ENCODE measurements at places on chromosomes 11 and 22.

DNA sequence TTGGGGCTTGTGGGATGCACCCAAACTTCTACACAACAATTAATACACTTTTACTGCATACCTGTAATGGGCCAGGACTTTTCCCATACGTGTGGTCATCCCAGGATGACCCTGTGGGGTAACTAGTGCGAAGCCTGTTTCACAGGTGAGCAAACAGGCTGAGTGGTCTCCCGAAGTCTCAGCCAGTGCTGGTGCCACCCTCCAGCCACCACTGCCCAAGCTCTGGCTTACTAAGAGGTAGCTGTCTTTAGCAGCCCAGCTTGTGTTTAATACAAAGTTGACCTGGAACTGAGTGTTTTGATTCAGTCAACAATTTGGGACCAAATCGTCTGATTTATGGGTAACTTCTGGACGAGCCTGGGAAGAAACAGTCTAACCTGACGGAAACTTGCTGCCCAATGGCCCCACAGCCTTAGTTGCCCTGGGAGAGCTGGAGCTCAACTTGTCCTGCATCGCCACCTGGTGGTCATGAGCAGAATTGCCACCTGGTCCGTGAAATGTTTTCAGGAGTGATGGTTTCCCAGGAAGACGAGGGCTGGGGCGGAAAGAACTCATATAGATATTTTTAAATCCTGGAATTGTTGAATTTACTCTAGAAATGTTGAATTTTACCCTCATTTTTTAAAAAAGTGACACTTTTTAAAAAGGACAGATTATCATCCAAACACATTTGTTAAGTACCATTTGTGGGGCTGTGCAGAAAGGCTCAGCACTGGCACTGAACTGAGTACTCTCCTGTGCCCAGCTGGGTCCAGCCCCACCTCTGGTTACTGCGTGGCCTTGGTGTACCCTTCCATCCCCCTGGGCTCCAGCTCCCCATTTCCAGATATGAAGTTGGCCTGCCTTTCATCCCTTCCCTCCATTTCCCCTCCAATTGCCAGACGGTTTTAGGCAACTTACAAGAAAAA, 95.5 kb upstream of the PARVA start:
- DNase-seq, result peak; percentile 64

- DNase-seq, result no peak
These were observed 108.2 kb upstream of the ARHGAP42 start for GRCh38 chr11:100578831-100579311.

GRCh38 chr11:79439886-79440570, 802 bp downstream of the TENM4 start:
- peak; percentile 25 for DNase-seq

DNA sequence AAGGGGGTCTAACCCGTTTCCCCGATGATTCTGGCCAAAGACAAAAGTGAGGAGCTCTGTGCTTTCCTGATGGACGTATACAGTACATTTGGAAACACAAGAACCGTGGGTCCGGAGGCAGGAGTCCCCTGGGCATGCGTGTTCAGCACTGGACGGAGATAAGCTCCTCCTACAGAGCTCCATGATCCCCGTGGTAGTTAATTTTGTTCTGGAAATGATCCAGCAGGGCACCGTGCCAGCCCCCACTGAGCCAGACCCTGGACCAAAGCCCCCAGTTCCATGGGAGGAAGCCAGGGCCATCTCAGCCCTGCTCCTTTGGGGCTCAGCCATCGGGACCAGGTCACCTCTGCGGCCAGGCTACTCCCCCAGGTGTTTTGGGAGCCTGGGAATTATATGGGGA, 83.3 kb downstream of the TRMU start:
- no peak for DNase-seq

- DNase-seq, result no peak
These were observed 85.7 kb downstream of the TBC1D22A start for GRCh38 chr22:46848197-46848596.

GRCh38 chr22:36319595-36320497, 66.9 kb downstream of the APOL1 start:
- no peak for DNase-seq

DNA sequence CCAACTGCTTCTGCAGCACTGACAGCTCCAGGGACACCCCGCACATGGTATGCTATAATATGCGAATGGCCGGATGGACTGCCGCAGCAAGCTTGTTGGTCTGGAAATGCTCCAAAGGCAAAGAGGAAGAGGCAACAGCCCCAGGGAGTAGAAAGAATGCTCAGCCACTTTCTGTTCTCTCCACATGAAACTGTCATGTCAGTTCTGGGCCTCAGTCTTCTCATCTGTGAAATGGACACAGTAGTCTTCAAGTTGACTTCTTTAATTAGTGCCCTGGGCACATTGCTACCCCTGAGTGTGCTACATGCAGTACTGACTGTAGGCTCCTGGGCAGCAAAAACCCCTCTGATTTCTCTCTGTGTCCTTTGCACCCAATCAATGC, 19.9 kb downstream of the IL10RA start:
- DNase-seq, result no peak

DNA sequence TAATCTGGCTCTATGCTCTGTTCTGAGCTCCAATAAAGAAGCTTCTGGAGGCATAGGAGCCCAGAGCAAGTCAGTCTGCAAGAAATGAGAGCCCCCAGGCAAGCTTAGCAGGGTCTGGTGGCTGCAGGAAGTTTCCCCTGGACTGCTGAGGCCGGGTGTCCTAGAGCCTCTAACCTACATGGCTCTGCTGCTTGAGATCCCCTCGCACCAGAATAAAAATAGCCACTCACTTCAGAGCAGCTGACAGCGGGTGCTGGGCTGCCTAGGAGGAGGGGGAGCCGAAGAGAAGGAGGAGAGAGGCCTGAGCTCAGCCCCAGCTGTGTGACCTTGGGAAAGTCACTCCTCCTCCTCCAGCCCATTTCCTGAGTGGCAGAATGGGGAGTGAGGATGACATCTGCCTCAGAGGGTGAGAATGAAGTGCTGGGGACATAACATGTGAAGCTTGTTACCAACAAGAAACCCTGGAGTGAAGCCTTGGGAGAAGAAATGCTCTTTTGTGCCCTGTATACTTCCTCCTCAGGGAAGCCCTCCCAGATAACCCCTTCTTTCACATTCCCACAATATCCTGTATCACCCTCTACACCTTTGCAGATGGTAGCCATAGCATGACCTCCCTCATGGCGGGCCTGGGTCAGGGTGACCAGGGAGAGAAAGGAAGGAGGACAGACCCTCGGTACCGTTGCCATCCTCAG, 3.6 kb upstream of the INPP5J start:
- DNase-seq, result no peak

DNA sequence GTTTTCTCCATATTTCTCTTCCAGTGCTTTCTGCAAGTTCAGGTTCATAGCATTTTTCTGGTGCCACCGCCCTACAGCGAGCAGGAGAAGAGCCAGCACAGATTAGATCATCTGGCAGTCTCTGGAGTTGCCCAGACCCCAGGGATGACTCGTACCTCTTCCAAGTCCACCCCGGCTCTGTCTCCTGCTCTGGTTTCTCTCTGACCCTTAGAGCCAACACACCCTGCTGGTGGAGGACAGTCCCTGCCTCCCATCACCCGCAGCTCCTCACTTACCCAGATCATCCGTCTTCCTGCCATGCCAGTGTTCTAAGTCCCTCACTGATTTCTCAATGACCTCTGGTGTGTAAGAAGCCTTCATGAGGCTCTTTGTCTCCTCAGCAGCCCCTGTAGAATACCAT, 28.0 kb downstream of the TST start:
- no peak for DNase-seq

- DNase-seq, result no peak
These were observed 124.9 kb downstream of the C11orf58 start for GRCh38 chr11:16863389-16863788.

DNA sequence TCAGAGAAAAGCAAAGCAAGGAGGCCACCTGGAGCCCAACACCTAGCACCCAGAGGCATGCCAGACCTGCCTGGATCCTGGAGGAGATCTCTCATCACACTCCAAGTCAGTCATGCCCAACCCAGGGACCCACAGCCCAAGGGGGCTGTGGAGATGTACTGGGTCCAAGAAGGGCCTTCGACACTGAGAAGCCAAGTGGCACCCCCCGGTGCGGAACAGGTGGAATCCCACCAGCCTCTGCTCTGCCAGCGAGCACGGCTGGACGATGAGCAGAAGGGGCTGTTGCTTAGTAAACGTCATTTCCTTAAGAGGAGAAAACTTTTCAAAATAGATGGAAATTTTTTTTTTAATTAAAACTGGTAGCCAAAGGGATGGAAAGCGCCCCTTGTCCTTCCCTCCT, 171.9 kb upstream of the GRK3 start:
- no peak for DNase-seq

GRCh38 chr22:48396785-48397530, 1430.7 kb downstream of the BRD1 start:
- no peak for DNase-seq

DNA sequence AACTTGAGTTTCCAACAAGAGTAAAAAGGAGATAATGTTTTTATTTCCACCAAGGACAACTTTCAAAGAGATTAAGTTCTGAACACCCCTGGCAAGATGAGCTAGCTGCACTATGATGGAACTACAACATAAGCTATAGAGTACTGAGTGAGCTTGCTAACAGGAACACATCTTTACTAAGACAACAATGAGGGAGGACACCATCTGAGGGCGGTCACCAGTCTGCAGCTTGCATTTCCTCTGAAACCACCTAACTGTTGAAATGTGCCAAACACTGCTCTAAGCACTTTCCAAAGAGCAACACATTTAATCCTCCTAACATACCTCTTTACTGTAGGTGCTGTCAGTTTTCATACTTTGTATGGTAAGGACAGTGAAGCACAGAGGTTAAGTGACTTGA, 68.4 kb downstream of the TCF20 start:
- no peak for DNase-seq

GRCh38 chr11:6219359-6219758, 14.0 kb downstream of the C11orf42 start:
- DNase-seq, result no peak

- no peak for DNase-seq
These were observed 312.3 kb downstream of the MN1 start for GRCh38 chr22:27489178-27489675.

- no peak for DNase-seq
These were observed 342.5 kb downstream of the ETS1 start for GRCh38 chr11:128244871-128245270.

- DNase-seq, result peak; percentile 48
These were observed 59.8 kb upstream of the WNT7B start for GRCh38 chr22:46036558-46037408.

DNA sequence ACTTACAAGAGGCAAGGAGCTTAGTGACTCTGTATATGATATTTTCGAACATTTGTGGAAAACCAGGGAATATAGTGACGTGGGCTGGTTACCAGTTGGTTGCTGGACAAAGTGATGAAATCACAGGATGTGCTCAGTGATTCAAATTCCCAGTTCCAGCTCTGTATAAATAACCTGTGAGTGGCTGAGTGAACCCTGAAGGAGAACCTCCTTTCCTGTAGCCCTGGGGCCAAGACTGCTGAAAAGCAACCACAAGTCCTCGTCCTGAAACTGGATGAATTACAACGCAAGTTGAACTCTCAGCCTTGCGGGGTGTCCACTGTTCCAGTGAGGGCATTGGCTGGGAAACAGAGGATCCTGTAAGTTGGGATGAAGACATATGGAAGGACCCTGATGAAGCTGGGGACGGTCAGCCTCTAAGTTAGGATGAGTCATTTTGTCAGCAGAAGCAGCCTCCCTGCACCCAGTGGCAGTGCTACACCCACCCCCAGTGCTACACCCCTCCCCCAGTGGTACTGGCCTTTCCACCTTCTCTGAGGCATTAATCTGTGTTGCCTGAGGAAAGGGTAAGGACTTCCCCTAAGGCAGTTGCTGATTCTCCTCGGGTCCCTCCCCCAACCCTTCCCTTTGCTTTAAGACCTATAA, 22.0 kb upstream of the CD81 start:
- no peak for DNase-seq

GRCh38 chr11:79344753-79345294, 96.0 kb downstream of the TENM4 start:
- no peak for DNase-seq

DNA sequence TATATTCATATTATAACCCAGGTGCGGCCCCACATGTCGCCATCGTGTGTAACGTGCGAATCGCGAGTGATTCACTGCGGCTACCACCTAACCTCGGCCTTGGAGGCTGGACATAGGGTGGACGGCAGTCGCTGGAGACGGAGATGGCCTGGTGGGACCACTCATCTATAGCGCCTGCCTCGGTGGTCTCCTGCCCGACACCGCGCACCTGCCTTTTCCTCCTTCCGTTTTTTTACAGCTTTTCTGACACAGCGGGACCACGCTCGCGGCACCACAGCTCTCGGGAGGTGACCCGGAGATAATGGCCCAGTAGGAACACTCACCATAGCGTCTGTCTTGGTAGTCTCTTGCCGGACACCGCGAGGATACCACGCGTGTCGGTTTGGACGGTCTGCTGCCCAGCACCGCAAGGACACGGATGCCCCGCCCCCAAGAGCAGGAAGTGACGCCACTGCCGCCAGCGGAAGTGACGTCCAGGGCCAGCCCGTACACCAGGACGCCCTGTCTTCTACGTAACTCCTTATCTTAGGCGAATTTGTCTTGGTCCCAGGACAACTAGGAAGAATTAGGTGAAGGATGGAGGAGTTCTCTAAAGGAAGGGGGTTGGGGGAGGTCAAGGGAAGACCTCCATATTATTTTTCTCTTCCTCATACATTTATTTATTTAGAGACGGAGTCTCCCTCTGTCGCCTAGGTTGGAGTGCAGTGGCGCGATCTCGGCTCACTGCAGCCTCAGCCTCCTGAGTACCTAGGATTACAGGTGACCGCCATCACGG, 6.4 kb downstream of the SNU13 start:
- DNase-seq, result peak; percentile 87

DNA sequence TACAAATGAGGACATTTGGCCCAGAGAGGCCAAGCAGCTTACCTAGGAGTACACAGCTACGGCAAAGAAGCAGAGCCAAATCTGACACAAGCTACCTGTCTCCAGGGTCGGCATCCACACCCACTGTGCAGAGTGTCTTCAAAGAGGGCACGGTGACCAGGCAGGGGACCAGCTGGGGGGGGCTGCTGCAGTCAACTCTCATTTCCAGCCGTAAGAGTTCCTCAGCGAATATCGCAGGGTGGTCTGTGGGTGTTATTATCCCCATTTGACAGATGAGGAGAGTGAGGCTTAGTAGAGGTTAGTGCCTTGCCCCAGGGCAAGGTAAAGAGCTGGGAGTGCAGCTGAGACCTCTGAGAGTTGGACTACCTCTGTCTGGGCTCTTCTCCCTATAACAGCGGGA, 7.1 kb upstream of the PPFIA1 start:
- DNase-seq, result no peak

Measured in memory B cell (primary cell).